Stimulated activated memory B cell treated with anti-CD40 and anti-IgM and Interleukin-4, amounts not matched to agents 10 μg/mL and 1 μg/mL and 100 μg/mL, for 72 hours (primary cell): ENCODE measurements at places on chromosomes 6 and 20.

GRCh38 chr6:83470001-83470400 is 39.1 kb upstream of the ME1 start:
- H3K4me1 ChIP-seq, result no peaks in the 10 kb centered on the region
- ATAC-seq, result no peak
- H3K4me3 ChIP-seq, result no peak overlapping the region
- no peaks in the 10 kb centered on the region for H3K36me3 ChIP-seq

- ATAC-seq, result peak; percentile 34
- no peaks in the 10 kb centered on the region for H3K27me3 ChIP-seq
- peaks cover 6% of the 10 kb centered on the region for H3K4me1 ChIP-seq
- H3K27ac ChIP-seq, result no peak overlapping the region
- H3K4me3 ChIP-seq, result no peak overlapping the region
These were observed 32.8 kb upstream of the POPDC3 start for GRCh38 chr6:105212587-105212986.

- no peak overlapping the region for H3K4me3 ChIP-seq
- no peaks in the 10 kb centered on the region for H3K36me3 ChIP-seq
- peaks cover 54% of the 10 kb centered on the region for H3K27me3 ChIP-seq
- no peaks in the 10 kb centered on the region for H3K4me1 ChIP-seq
- ATAC-seq, result no peak
These were observed 61.4 kb upstream of the APCDD1L start for GRCh38 chr20:58576603-58576970.

DNA sequence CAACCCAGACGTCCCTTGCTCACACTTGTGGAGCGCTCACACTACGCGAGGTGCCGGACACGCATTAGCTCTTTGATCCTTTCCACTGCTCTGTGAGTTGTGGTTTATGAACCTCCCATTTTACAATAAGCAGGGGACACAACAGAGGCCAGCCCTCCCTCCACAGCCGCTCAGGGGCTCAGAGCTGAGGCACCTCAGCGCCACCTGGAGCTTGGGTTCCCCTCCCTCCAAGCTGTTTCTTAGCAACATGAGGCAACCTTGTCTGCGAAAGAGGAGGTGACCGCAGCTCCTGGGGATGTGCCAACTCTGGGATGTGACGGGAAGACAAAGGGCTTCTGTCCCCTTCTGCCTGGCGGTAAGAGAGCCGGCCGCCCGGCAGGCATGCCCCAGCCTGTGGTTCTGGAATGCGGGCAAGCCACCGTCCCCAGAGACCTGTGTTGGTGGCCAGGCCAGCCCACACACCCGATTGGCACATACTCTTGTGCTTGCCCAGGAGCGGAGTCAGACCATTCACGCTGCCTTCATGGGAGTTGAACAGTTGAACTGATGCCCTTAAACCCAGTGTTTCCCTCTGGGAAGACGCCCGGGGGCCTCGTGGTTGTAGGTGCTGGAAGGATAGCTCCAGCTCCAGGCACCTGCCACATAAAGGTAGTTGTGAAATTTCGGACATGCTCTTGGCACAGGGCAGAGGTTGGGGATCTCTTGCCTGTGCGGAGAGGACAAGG is 44.5 kb downstream of the RBM38 start:
- no peak overlapping the region for H3K27ac ChIP-seq
- no peak for ATAC-seq
- no peak overlapping the region for H3K4me3 ChIP-seq
- H3K27me3 ChIP-seq, result no peaks in the 10 kb centered on the region
- H3K36me3 ChIP-seq, result no peaks in the 10 kb centered on the region

GRCh38 chr6:68343901-68344300 is 291.2 kb upstream of the ADGRB3 start:
- H3K4me1 ChIP-seq, result no peaks in the 10 kb centered on the region
- ATAC-seq, result peak; percentile 54
- no peaks in the 10 kb centered on the region for H3K27me3 ChIP-seq
- H3K36me3 ChIP-seq, result no peaks in the 10 kb centered on the region
- H3K4me3 ChIP-seq, result no peak overlapping the region
- H3K27ac ChIP-seq, result no peak overlapping the region
